Bronchial smooth muscle cell (primary cell): ENCODE measurements at places on chromosomes 1 and 21. TPM values are rescaled to one million over a fixed set of nuclear protein-coding genes. Genes with fewer than 3 reads are reported as not detected.

Gene FCGR1A
- total RNA-seq = not detected in 2 replicates

Gene MMP23B
- total RNA-seq = 4.6 and 4.9 TPM in 2 replicates

Gene NR1I3
- total RNA-seq = not detected in 2 replicates

Gene FMO2
- 1.3 and 2.5 TPM in 2 replicates for total RNA-seq

Gene RGS1
- total RNA-seq = not detected in 2 replicates

Gene LCE7A
- total RNA-seq = not detected in 2 replicates

Gene CFHR1
- total RNA-seq = 0.16 and 0.26 TPM in 2 replicates

Gene AMY1A
- not detected in 2 replicates for total RNA-seq

Gene OR6Y1
- not detected in 2 replicates for total RNA-seq

Gene SLC6A17
- 0.09 and 0.16 TPM in 2 replicates for total RNA-seq

Gene KRTAP19-3
- total RNA-seq = not detected in 2 replicates

Gene SLC30A10
- total RNA-seq = 0.32 TPM in 1 of 2 replicates, not detected in the other

Gene PTPRC
- not detected in 2 replicates for total RNA-seq

Gene FMOD
- total RNA-seq = 3.6 and 20.5 TPM in 2 replicates

Gene TSACC
- total RNA-seq = not detected in 2 replicates

Gene PIK3CD
- 1.9 and 2.6 TPM in 2 replicates for total RNA-seq

Gene IL10RB
- 42.4 and 62.3 TPM in 2 replicates for total RNA-seq

Gene SERINC2
- total RNA-seq = 1.1 and 2.1 TPM in 2 replicates

Gene SPRR2D
- total RNA-seq = not detected in 2 replicates

Gene FCGR3B
- total RNA-seq = not detected in 2 replicates

Gene ADGRL4
- total RNA-seq = 0.77 and 8.2 TPM in 2 replicates

Gene SLC1A7
- 0.94 and 2.4 TPM in 2 replicates for total RNA-seq

Gene CXADR
- total RNA-seq = 0.16 and 0.26 TPM in 2 replicates

Gene ANGPTL7
- 0.79 and 25.7 TPM in 2 replicates for total RNA-seq

Gene TCHHL1
- total RNA-seq = not detected in 2 replicates

Gene DCST2
- total RNA-seq = 0.09 TPM in 1 of 2 replicates, not detected in the other

Gene EPHX1
- 44.9 and 47.0 TPM in 2 replicates for total RNA-seq

Gene LIPI
- total RNA-seq = not detected in 2 replicates

Gene CRYBG2
- under 0.01 TPM in 1 of 2 replicates, not detected in the other for total RNA-seq

Gene DAB1
- under 0.01 and 0.32 TPM in 2 replicates for total RNA-seq

Gene KLF17
- total RNA-seq = 0.16 TPM in 1 of 2 replicates, not detected in the other

Gene S100B
- total RNA-seq = not detected in 2 replicates

Gene TMEM61
- total RNA-seq = not detected in 2 replicates
